T-helper 2 cell (primary cell): ENCODE measurements at places on chromosomes 1 and 21.

GRCh38 chr1:185578293-185578692, 155.9 kb upstream of the HMCN1 start:
- no peak for DNase-seq

GRCh38 chr1:48645883-48646282, 130.8 kb downstream of the BEND5 start:
- no peak for DNase-seq

DNA sequence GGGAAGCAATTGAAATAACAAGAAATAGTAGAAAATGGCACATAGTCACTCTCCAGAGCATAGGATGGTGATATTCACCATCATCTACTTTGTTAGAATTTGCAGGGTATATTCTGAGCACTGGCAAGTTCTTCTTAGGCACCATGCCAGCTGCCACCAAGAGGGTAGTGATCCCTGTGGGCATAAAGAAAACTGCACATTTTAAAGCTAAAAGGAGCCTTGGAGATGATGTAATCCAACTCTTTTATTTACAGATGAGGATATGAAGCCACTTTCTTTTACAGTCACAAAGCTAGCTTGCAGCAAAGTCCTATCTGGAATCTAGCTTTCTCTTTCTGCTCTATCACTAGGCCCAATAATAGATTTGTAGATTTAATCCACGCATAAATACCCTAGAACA, 69.0 kb downstream of the PTGER3 start:
- no peak for DNase-seq

DNA sequence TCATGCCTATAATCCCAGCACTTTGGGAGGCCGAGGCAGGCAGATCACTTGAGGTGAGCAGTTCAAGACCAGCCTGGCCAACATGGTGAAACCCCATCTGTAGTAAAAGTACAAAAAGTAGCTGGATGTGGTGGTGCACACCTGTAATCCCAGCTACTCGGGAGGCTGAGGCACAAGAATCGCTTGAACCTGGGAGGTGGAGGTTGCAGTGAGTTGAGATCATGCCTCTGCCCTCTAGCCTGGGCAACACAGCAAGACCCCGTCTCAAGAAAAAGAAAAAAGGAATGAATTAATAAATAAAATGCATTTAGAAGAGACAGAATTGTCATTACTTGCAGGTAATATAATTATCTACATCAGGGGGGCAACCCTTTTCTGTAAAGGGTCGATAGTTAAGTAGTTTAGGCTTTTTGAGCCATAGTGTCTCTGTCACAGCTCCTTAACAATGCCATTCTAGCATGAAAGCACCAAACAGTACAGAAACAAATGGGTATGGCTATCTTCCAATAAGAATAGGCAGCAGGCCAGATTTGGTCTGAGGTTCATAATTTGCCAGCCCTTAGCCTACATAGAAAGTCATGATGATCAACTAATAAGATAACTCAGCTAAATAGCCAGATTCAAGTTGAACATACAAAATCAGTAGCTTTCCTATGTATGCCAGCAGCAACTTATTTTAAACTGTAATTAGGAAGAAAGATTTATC, 56.8 kb downstream of the RPRD2 start:
- no peak for DNase-seq

- DNase-seq, result no peak
Measured at GRCh38 chr1:170376801-170377385, 155.1 kb upstream of the GORAB start.

- DNase-seq, result no peak
Measured at GRCh38 chr1:44531785-44532566, 126.9 kb downstream of the RNF220 start.

DNA sequence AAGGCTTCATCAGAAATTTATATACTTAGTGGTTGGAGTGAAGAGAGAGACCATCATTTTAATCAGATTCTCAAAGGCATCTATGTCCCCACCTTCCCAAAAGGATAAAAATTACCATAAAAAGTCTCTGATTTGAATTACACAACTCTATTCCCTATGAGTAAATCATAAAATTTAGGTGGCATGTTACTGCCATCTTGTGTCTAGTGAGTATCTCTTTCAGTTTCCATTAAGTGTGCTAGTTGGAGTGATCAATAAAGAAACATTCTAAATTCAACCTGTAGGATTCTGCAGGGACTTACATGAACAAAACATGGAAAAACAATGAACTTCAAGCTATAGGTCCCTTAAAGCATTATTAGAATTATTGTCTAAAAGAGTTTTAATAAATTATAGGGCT, 655.4 kb downstream of the LTN1 start:
- DNase-seq, result no peak

GRCh38 chr1:213250041-213250440, 199.0 kb downstream of the RPS6KC1 start:
- DNase-seq, result no peak

- DNase-seq, result peak; percentile 4
Measured at GRCh38 chr1:234607109-234608024, 2.6 kb downstream of the IRF2BP2 start.

GRCh38 chr1:171346881-171347280, 32.9 kb downstream of the FMO4 start:
- DNase-seq, result no peak

GRCh38 chr1:93904228-93904627, 5.0 kb downstream of the GCLM start:
- no peak for DNase-seq

DNA sequence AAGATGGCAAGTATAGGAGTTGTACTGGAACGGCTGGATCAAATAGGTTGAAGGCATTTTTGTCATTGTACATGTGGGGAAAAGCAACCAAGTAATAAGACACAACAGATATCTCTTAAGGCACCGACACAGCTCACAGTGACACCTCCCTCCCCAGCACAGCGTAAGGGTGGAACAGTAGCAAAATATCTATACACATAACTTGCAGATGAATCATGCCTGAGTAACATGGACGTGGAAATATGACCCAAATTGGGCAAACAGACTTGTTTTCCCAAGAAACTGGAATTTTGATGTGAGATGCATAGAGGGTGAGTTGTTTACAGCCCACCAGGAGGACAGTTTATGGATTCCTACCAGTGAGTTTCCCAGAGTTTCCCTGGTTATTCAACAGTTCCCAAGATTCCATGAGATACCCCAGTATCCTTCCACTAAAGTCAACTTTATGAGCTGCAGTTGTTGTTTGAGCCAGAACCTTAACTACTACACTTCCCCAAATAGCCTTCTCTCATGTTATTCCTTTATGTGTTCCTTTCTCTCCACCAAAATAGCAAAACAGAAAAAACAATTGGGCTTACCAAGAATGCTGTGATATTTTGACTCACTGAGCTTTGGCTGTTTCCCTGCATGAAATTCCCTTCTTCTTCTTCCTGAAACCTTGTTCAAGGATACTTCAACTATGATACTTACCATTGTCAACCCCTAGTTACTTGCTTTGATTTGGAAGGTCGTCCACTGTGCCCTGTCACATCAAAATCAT, 7.1 kb upstream of the DR1 start:
- no peak for DNase-seq

DNA sequence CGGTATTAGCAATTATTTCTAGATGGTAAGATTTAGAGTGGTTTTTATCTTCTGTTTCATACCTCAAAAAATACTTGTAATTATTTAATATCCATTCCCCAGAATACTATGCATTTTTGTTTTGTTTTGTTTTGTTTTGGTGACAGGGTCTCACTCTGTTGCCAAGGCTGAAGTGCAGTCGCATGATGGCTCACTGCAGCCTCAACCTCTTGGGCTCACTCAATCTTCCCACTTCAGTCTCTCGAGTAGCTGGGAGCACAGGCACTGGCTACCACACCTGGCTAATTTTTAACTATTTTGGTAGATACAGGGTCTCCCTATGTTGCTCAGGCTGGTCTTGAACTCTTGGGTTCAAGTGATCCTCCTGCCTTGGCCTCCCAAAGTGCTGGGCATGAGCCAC, 252.7 kb downstream of the AKT3 start:
- DNase-seq, result no peak

DNA sequence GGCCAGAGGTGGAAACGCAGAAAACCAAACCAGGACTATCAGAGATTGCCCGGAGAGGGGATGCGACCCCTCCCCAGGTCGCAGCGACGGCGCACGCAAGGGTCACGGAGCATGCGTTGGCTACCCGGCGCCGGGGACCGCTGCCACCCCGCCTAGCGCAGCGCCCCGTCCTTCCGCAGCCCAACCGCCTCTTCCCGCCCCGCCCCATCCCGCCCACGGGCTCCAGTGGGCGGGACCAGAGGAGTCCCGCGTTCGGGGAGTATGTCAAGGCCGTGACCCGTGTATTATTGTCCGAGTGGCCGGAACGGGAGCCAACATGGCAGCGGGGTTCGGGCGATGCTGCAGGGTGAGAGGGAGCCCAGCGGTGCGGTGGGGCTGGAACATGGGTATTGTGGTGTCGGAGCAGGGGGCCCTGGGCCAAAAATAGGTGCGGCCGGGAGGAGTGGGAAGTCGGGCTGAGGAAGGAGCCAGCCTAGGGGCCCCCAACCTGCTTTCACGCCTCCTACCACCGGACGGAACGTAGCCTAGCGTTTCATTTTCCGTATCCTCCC, at the start of gene ACADM:
Gene ACADM (plus strand): TSS at position 238 of the 551 bp plus-strand sequence. CDS start 79 bp downstream, at position 317.
- peak; percentile 62 for DNase-seq

DNA sequence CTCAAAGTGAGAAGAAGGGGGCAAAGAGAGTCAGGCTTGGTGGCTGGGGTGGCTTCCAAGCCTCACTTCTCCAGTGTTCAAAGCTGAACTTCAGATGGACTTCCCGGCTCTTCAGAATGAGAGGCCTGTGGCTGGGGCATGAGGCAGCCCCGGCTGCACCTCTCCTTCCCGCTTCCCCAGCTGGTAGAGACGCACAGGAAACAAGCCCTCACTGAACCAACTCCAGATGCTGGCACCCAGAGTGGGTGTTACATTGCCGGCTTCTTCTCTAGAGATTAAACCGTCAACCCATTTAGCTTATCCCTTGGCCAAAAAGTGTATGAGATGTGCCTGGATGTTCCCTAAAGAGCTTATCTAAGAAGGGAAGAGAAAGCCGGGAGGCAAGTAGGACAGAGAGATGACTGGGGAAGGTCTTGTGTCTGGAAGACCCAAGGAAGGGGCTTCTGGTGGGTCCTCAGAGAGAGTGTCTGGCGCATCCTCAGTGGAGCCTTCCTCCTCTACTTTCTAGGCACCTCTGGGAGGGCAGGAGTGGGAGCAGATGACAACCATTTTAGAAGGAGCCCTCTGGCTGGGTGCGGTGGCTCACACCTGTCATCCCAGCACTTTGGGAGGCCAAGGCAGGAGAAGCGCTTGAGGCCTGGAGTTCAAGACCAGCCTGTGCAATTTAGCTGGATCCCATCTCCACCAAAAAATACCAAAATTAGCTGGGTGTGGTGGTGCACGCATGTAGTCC, 2.0 kb downstream of the ADAMTSL4 start:
- no peak for DNase-seq

- DNase-seq, result no peak
Measured at GRCh38 chr1:190258003-190258402, 219.7 kb downstream of the BRINP3 start.

DNA sequence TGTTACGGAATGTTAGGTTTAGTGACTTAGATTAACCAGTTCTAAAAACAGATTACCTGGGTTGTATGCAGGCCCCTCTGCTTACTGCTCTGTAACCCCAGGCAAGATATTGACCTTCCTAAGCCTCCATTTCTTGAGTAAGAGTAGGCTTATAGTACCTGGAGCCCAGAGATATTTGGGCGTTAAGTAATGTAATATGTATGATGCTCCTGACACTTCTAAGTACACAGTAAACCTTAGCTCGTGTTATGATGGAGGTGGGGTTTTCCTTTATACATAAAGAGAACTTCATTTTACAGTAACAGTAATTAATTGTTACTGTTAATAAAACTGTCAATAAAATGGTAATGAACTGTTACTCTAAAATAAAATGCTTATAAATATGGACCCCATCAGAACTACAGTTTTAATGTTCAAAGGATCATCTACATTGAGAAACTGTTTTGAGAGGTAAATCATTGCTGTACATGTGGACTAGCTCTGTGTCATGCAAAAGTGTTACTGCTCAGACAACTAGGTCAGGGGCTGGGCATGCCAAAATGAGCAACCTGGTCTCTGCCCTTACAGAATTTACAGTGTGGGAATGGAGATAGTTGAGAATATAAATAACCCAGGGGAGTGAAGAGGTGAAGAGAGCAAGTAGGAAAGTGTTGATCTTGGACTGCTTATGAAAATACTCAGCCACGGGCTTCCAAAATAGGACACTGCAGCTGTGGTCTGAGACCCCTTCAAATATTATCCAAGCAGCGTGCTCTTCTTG, 26.6 kb downstream of the LRRC8C start:
- DNase-seq, result no peak

- no peak for DNase-seq
Measured at GRCh38 chr1:52239708-52240001, 97.8 kb downstream of the ZFYVE9 start.

DNA sequence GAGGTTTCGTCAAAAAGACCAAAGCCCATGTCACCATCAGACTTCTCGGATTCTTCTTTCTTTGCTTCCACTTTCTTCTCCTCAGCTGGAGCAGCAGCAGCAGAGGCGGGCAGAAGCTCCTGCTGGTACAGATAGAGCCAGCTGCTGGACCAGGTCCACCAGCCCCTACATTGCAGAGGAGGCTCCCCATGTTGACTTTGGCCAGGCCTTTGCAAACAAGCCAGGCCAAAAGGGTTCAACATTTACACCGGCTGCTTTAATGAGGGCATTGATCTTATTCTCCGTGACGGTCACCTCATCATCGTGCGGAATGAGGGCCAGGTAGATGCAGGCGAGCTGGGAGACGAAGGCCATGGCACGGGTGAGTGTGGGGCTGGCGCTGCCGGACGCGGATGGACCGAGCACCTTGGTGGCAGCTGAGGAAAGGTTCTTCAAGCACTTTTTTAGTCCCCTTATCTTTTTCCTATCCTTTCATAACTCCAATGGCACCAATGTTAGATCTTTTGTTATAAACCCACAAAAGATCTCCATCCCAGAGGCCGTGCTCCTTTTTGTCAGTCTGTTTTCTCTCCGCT, 358.5 kb downstream of the RGS7 start:
- DNase-seq, result no peak

DNA sequence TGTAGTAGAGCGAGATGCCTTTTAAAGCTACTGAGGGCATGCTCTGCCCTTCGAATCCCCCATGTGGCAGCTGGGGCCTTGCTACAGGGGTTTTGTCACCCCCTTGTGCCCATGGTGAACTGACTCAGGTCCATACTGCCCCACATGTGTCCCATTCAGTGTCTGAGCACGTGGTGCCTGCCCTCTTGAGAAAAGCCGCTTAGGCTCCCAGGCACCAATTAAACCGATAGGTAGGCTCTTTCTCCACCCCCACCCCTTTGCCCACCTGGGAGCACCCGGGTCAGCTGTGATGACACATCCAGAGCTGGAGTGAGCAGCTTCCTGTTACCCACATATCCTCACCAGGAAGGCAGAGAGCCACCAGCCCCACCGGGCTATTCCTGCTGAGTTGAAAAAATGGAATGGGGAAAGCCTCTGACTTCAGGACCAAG, 30.5 kb downstream of the TMCC2 start:
- no peak for DNase-seq

DNA sequence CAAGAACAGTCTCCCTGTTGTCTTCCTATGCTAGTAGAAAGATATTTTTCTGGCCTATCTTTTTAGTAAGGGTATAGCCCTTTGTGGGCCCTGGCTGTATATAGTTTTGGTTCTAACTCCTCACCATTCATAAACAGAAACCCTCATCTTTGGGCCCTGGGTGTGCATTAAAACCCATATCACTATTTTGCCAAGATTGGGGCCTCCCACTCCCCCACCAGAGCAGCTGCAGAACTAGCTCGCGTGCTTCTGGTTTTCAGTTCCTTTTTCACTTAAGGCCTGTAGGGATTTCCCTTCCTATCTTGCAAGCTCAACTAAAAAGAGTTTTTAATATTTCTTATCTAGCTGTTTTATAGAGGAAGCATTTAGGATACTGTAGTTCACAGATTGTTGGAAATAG, 106.4 kb downstream of the RGL1 start:
- DNase-seq, result peak; percentile 76
